ENCODE measurements at places on chromosomes 12 and 14. TPM values are rescaled to one million over a fixed set of nuclear protein-coding genes. Genes with fewer than 3 reads are reported as not detected.
A peak's percentile ranks its signal among the peaks of the same experiment; 100 is the strongest.

DNA sequence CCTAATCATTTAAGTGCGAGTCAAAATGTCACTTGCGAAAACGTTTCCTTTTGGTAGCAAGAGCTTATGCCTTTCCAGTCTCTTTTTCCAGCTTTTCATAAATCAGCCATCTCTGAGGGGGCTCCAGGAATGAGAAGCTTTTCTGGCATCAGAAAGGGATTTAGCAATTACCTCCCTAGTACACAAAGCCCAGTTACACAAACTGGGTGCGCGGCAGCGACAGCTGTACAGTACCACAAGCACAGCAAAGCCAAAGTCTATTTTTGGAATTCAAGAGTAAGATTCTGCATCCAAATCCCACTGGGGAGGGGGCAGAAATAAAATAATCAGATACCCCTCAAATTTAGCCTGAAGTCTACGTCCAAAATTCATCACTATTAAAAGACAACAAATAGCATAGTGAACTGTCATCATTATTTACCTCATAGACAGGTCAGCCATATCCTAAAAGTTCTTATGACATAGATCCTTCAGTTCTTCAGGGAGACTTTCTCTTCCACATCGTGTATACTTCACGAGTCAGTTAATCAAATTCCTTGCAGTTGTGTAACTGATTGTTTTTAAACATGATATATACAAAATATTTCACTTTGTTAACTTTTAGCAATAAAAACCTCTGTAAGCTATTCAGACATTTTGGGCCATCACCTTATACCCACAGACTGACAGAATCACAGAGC, 150.8 kb downstream of the TTC7B start:
- no peak for DNase-seq

GRCh38 chr12:114884575-114884974, 200.6 kb upstream of the TBX3 start:
- no peak for DNase-seq

DNA sequence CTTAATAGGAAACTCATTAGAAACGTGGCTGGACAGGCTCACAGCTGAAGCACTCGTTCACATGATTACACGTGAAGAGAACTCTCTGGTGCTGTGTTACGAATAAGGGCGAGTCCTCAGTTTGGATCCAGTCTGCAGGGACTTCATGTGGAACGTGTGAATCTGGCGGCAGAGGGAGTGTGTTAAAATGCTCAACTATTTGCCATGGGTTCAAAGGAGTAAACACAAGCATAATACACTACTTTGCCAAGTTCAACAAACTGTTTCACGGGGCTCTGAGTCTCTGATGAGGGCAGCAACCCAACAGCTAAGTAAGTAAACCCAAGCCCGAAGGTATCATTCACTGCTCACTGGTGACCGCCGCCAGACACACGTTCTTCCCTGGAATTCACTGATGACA, 42.4 kb downstream of the NUAK1 start:
- DNase-seq, result peak; percentile 75

The DHRS7 gene
- total RNA-seq, result 82.6 TPM

The TMEM233 gene
- not detected for total RNA-seq
